ENCODE measurements at places on chromosomes 4 and X.

DNA sequence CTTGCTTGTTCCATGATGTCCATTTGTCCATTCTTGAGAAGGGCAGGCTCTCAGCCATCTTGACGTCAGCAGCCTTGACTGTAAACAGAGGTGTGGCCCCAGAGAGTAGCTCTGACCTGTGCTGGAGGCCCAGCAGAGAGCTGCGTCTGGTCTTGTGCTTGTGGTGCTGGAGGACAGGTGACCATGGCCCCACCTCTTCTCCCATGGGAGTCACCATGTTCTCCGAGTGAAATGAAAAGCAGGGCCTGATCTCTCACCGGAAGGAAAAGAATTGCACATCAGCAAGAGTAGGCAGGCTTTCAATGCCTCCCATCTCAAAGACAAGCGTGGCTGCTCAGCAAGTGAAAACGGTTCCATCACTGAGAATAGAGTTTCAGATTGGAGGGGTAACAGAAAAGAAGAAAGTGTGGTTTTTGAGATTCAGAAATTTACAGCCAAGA, 11.5 kb downstream of the PARM1 start:
- no peak for DNase-seq

DNA sequence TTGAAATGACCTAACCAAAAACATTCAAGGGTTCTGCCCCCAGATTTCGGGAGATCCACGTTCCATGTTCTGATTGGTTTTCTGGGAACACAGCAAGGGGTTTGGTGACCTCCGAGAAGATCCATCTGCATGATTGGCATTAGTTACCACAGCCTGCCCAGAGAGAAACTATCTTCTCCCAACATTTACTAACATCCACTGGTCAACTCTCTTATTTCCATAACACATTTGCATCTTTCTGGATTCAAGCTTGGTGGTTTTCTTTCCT, 15.6 kb downstream of the SHOX start:
- DNase-seq: no peak

DNA sequence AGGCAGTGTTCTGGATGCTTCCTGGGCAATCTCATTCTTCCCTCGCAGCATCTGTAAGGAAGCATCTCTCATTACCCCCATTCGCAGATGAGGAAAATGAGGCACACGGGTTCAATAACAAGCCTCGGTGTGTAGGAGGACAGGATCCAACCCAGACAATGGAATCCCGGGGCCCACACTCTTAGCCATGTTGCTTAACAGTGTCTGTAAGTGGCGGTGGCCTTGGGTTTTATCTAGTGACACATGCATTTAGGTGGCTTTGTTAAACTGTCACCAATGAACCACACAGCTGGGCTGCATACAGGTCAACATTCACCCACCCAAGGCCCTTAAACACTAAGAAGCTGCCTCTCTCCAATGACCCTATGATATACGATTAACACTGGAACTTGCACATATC, 22.6 kb downstream of the RELL1 start:
- no peak for DNase-seq

- DNase-seq: no peak
These were observed 59.7 kb upstream of the MTM1 start for GRCh38 chrX:150508451-150509367.

DNA sequence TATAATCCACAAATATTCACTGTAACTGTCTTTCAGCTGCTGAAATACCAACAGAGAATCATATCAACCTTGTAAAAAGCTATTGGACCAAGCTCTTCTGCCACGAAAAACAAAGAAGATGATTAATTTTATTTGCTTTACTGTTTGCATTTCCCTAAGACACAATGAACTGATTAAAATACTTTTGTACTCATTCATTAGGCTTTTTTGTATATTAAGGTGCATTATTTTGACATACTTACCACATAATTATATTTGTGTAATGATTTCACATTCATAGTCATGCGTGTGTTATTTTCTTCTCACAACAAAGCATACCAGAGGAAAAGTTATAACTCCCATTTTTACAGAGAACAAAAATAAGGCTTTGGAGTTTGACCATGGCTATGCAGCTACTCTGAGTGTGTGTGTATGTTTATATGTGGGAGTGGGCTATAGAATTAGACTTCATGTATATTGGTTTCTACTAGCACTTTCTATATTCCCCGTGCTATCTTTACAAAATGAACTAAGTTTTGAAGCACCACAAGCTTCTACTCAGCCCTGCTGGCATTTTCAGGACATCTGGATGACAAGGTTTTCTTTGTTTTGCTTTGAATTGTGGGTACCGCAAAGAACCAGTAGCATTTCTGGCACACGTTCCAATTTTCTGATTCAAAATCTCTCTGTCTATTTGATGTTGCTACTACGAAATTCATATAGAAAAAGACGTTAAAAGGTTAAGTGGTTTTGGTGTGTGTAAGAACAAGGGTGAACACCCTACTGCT, 11.0 kb upstream of the FGF5 start:
- no peak for DNase-seq

GRCh38 chrX:45778616-45779015, 577.9 kb upstream of the DIPK2B start:
- no peak for DNase-seq

DNA sequence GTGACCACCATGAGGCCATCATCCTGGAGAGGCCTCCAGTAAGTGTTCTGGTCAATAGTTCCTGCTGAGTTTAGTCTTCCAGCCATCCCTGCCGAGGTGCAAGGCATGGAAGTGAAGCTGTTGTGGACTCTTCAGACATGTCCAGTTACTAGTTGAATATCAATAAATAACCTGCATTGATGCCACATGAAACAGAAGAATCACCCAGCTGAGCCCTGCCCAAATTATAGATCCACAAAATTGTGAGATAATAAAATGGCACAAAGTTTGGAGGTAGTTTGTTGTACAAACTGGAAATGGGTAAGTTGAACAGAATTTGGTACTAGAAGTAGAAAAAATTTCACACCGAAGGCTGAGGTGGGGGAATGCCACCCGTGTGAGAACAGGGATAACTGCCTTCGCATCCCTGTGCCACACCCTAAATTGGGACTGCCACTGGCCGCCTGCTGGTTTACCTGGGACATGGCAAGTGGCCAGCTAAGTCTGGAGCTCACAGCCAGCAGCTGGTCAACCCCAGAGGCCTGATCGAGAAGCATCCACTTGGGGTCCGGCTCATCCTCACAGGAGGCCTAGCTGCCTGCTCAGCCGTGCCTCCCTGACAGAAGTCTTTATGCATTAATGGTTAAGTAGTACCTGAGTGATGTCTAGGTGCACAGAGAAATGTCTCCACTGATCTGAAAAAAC, 184.5 kb downstream of the SPRY1 start:
- no peak for DNase-seq

DNA sequence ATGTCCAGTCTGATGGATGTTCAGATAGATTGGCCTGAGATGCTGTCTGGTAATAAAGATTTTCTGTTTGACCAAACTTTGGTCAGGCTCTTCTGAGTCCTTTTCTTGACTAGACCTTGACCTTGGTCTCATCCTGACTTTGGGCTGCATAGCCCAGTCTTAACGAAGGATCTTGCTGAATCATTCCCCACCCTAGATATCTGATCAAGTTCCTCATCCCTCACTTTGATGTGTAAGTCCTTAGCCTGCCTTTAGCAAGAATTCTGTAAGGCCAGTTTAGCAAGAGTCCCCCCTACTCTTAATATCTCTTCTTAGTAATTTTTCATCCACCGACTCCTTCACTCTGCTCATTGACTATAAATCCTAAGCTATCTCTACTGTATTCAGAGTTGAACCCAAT, 244.4 kb upstream of the JADE1 start:
- DNase-seq: no peak

- DNase-seq: no peak
These were observed 4.5 kb upstream of the TREX2 start for GRCh38 chrX:153450114-153450948.

DNA sequence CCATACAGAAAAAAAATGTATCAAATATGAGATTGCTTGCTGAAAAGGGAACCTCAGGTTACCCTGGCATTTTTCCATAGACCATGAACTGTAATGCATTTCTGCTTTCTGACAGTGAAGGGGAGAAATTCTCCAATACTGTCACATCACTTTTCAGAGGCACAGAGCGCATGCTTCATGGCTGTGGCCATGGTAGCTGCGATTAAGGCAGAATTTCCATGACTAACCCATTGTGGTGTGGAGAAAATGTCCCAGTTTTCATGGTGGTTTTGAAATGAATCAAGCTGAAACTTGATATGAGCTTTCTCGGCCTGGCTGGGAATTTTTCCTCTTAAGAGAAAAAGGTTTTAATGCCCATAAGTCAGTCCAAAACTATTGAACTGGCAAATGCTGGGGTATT, 39.5 kb upstream of the MAP3K15 start:
- DNase-seq: no peak

GRCh38 chr4:27149541-27150212, 289.0 kb downstream of the STIM2 start:
- DNase-seq: no peak

GRCh38 chr4:141643557-141643956, 7.2 kb downstream of the IL15 start:
- no peak for DNase-seq

GRCh38 chr4:153450544-153450917, 15.6 kb upstream of the TMEM131L start:
- DNase-seq: no peak

DNA sequence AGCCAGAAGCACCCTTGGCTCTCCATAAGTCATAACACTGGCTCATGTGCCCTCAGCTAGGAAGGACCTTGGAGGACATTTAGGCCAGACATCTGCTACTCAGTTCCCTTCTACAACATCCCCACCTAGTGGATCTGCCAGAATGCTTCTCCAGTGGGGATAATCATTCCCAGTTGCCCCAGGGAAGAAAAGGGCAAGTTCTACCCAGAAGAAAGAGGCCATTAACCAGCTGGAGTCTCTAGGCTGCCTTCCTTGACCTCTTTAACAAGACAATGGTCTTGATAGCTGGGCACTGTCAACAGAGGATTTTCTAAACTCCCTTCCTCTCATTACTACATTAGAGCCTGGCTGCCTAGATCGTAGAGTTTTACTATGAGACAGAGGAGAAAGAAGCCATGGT, 42.0 kb downstream of the LGI2 start:
- peak; percentile 76 for DNase-seq

- no peak for DNase-seq
These were observed 39.9 kb upstream of the MAP3K15 start for GRCh38 chrX:19555236-19555635.

GRCh38 chr4:68878048-68878447, 62.3 kb downstream of the UGT2B10 start:
- DNase-seq: no peak

DNA sequence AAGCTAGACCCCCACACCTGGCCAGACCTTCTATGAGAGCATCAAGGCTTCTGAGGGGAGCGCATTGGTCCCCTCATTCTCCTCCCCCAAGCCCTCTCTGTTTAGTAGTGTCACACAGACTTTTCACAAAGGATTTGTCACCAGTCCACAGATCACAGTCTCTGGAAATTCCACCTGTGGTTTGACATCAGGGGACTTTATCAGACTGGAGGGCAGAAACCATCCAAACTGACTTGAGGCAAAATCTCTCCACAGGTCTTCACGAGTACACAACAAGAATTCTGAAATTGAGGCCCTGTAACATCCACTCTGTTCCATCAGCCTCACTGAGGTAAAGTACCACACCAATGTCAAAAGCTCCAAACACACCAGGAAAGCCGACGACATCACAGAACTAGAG, 112.5 kb downstream of the SH3KBP1 start:
- no peak for DNase-seq

GRCh38 chr4:147864607-147865006, 132.7 kb downstream of the ARHGAP10 start:
- no peak for DNase-seq

DNA sequence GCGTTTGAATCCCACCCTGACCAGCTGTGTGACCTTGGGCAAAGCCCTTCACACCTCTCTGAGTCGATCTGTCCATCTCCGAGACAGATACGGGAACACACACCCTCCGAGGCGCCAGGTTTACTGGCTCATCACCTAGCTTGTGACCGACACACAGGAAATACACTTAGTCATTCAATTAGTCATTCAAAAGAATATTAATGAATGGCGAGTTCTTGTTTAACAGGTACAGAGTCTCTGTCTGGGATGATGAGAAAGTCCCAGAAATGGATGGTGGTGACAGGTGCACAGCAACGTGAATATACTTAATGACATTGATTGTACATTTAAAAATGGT, 80.6 kb downstream of the PPP2R2C start:
- no peak for DNase-seq

DNA sequence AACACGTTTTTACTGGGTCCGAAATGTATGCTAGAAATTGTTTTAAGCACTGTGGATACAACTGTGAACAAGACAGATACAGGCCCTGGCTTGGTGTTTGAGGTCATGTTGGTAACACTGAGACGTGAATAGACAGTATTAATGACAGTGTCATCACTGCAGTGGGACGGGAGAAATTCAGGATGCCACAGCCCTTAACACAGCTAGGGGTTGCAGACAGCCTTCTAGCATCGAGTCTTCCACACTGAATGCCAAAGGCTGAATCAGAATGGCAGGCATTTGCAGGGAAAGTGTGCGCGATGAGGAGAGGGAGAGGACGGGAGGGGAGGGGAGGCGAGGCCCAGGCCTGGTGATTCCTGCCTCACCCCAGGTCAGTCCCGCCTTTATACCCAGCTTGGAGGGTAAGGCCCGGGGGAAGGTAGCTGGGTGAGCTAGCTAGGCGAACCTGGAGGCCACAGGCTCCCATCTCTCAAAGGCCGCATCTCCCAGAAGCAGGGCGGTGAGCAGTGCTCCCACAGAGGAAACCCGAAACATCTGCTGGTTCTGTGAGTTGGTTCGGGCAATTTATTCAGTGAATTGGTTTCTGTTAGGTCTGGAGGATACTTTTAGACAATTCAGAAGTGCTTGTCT, 44.1 kb upstream of the CLDN24 start:
- DNase-seq: no peak

DNA sequence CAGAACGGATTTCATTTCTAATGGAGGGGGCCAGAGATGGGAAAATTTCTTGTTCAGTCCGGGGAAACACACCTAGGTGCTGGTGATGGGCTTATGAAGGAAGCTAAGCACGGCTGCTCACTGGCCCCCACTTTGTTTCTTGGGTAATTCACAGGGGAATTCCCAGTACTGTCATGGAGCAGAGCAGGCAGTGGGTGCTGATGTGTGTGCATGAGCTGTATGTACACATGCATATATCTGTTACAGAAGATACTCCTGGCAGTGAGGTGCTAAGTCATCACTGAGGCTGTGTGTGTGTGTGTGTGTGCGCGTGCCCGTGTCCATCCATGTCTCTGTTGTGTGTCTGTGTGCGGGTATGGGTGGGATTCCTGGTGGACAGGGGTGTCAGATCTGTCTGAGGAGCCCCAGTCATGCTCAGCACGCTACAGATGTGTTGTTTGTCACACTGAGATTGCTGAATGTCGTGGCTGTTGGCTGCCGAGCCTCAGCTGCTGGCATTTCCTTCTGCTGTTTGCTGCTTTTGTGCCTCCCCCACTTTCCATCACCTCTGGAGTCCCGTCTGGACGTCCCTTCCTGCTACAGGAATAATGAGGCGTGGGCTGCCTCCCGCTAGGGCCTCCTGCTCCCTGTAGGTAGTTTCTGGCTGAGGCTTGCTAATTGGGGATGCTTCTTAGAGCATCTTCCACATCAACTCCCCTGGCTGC, 53.3 kb downstream of the JADE1 start:
- no peak for DNase-seq

DNA sequence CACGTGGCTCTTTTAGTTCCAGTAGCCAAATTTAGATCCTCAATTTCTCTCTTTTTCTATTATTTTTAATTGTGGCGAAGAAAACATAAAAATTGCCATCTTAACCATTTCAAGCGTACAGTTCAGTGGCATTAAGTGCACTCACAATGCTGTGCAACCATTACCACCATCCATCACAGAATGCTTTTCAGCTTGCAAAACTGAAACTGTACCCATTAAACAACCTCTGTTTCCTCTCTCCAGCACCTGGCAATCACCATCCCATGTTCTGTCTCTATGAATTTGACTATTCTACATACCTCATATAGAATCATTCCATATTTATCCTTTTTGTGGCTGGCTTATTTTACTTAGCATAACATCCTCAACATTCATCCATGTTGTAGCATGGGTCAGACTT, 74.9 kb downstream of the METTL14 start:
- no peak for DNase-seq

Measured in NCI-H524 (cell line).